Mesothelial cell of epicardium (in vitro differentiated cells): ENCODE measurements at places on chromosomes 13 and 19.

DNA sequence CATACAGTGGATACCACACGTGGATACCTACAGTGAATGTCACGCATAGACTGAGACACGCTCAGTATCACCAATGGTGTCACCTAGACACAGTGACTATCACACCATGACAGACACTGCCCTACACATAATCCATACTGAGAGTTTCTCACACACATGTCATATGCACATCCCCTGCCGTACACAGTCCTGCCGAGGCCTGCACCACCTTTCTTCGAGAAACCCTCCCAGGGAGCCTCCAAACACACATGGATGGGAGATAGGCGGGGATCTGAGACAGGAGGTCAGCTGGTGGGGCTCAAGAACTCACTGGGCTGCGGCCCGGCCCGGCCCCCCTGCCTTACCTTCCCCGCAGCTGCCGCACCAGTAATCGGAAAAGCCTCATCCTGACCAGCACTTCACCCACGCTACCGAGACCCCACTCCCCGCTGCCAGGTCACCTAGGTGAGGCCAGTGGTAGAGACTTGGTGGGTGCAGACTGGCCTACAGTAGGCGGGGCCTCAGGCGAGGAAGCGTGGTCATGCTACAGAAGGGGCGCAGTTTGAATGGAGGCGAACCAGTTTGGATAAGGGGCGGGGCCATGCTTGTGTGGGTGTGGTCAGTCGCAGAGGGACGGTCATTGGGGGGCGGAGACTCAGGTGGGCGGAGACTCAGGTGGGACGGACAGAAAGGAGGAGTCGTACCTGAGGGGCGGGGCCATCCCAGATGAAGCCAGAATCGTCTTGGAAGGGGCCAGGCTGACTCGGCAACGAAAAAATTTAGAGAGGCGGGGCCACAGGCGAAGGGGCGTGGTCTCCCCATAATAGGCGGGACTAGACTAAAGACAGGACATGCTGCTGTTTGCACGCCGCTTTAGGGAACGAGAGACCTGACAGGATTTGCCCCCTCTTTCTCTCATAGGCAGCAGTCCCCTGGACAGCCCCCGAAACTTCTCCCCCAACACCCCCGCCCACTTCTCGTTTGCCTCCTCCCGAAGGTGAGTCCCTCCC lies 2.1 kb downstream of the MAST1 start:
- DNase-seq = peak; percentile 57

- DNase-seq = no peak
Measured at GRCh38 chr19:50636317-50637085, 3.2 kb downstream of the SYT3 start.

DNA sequence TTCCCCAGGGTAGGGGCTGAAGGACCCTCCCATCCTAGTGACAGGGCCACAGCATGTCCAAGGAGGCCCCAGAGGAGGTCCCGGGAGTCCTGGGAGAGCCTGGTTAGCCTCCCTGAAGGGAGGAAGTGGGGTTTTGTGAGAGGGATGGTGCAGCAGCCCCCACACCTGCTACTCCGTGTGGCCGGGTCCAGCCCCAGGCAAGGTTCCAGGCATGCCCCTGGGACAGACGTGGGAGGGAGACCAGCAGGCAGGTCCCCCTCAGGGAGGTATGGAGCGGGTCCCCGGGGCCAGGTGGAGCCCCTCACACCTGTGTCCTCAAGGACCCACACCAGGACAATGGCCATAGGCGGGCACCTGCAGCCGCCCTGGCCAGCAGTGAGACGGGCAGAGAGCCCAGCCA lies 1.9 kb upstream of the F7 start:
- DNase-seq = no peak

DNA sequence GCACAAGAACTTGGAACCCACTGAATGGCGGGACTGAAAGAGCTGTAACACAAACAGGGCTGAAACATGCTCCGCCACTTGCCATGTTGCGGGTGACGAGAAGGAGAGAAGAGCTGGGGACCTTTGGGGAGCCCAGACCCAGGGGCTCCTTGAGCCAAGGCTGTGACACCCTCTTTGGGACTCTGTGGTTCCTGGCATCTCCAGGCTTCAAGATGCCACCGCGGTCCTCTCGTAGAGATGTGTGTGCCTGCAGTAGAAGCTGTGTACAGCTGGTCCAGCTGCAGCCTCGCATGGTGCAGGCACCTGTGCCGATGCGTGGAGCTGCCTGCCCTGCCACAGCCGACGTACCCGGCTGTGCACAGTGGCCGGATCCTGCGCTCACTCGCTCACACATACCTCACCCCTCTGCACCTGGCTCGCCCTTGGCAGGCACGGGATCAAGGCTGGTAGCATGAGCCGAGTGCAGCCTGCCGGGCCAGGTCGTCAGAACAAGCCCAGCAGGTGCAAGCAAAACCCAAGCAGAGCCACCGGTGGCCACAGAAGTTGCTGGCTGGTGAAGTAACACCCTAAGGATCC lies 1385.8 kb downstream of the PCDH9 start:
- DNase-seq = no peak

- no peak for DNase-seq
Measured at GRCh38 chr13:47621931-47622330, 379.1 kb downstream of the SUCLA2 start.

GRCh38 chr13:110308656-110309359 lies 1.7 kb downstream of the COL4A2 start:
- no peak for DNase-seq

GRCh38 chr13:75404726-75405125 lies 77.2 kb downstream of the TBC1D4 start:
- no peak for DNase-seq

- no peak for DNase-seq
Measured at GRCh38 chr13:112784811-112785482, 95.1 kb downstream of the ATP11A start.

DNA sequence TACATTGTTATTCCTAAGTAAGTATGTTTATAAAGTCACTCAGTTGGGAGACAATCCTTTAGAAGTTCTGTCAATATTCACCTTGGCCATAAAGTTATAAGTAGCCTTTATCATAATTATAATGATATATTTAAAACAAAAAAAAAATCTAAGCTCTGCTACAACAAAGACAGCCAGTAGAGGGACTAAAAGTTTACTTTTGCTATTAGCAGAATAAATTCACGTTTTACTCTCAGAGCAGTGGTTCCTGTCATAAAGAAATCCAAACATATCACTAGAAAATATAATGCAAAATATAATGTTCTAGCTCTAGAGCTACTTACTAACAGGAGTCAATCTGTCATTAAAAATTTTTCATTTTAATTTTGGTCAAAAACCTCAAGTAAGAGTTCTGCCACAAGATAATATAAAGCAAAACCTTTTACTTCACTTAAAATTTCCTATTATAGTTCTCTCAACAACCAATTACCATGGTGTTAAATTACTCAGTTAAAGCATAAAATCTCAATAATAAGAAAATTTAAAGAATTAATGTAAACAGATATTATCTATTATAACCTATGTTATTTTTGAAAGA lies 17.7 kb downstream of the INTS6 start:
- DNase-seq = no peak

DNA sequence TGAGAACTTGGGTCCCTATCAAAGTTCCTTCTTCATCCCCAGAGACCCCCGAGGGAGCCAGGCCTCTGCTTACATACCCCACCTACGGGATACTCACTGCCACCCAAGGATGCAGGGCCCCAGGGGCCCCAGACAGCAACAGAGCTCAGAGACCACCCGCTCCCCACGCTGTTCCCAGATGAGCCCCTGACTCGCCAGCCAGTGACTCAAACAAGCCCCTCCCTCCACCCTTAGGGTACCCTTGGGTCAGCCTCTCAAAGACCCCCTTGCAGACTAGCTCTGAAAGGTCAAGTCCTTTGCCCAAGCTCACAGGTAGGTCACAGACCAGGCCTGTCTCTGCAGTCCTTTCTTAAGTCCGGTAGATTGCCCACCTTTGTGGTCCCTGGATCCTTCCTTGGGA lies 45.7 kb downstream of the CD320 start:
- no peak for DNase-seq

- DNase-seq = no peak
Measured at GRCh38 chr19:18429717-18430416, 8.1 kb downstream of the ISYNA1 start.

GRCh38 chr13:20477394-20477793 lies 48.3 kb downstream of the CRYL1 start:
- no peak for DNase-seq

DNA sequence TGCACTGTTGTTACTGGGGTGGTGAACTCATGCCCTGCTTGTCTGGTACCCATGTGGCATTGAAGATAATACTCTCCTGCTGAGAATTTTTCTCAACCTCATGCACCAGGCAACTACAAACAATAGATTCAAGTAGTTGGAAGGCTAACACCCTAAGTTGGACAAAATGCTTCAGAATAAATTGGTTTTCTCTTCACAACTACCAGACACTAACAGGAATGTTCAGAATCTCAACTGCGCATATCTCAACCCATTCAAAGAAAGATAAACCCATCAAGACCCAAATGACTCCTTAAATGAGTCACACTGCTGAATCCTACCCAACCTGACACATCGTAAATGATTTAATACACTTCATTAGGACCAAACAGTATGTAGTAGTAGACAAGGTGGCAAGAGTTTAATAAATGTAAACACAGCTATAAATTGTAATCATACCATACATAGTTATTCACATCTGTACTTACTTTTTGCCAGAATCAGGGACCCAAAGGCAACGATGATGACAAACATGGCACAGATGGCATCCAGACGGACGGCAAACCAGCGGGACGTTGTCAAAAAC lies 227.4 kb downstream of the ABCC4 start:
- DNase-seq = no peak
